HTR-8/SVneo (cell line): ENCODE measurements at places on chromosomes 2 and 18.

GRCh38 chr2:14018620-14019019 is 613.9 kb upstream of the LRATD1 start:
- no peak for DNase-seq

DNA sequence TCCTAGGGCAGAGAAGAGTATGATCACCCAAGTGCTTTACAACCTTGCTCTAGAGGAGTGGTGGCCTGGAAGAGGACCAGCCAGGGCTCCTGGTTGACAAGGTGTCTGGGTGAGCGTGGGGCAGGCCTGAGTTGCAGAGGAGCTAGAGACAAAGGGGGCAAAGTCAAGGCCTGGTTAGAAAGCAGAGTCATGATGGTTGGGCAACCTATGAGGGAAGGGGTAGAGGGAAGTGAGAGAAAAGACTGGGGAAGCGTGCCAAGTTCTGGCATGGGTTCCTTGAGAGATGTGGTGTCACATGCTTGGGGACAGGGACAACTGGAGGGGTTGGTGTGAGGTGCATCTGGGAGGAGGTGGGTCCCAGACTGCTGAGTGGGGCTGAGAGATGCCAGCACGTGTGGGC is 13.5 kb downstream of the ZFP36L2 start:
- DNase-seq: no peak

GRCh38 chr2:76895469-76895868 is 626.7 kb downstream of the LRRTM4 start:
- DNase-seq: no peak

DNA sequence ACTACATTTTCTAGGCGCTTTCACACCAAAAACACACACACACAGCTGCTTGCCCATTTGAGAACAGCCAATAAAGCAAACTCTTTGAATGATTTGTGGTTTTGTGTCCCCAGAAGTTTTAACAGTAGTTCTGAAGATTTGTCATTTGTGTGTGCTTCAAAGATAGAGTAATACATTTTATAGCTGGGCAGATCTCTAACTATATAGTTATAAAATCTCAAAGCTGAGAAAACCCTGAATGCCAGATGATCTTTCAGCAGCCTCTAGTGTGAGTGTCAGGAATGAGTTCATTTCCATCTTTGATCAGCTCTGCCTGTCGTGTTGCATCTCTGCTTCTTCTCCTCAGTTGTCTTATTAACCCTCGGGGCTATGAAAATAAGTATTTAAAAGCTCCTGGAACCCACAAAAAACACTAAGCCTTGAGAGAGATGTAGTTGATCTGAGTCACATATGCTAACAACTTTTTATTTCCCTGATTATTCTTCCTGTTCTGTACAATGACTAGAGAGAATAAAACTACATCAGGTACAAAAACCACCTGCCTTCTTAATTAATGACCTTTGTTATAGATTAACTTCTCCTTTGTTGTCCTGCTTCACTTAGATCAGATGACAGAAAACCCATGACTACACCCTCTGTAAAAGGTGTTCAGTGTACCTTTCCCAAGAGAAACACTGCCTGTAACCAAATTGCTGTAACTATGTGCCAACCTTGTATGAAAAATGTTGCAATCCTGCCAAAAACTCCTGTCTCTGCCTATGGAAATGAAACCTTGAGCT is 30.0 kb upstream of the SLC3A1 start:
- no peak for DNase-seq

DNA sequence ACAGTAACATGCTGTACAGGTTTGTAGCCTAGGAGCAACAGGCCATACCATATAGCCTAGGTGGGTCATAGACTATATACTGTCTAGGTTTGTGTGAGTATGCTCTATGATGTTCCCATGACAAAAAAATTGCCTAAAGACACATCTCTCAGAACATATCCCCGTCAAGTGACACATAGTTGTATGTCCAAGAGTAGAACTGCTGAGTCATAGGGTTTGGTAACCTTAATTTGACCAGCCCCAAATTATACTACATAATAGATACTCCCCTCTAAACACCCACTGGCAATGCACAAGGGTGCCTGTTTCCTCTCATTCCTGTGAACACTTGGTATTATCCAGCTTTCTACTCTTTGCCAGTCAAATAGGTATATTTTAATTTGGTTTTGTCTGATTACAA is 161.6 kb downstream of the LCLAT1 start:
- DNase-seq: no peak

DNA sequence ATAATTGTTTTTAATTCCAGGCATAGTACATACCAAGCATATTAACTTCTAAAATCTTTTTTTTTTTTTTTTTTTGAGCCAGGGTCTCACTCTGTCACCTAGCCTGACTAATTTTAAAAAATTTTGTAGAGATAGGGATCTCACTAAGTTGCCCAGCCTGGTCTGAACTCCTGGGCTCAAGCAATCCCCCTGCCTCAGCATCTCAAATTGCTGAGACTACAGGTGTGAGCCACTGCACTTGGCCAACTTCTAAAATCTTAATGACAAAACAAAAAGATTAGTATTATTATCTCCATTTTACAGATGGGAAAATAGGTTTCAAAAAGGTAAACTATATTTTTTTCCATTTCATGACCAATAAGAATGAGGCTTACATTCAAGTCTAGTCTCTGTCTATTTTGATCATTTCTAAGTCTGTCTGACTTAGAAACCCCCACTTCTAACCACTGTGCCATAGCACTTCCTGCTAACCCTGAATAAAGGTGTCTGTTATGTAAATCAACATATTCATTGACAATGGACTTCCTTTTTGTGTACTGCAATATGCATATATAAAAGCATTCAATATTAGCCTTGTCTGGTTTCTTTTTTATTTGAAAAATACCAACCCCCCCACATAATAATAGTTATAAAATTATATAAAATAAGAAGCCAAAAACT is 28.7 kb upstream of the ZEB2 start:
- DNase-seq: no peak

DNA sequence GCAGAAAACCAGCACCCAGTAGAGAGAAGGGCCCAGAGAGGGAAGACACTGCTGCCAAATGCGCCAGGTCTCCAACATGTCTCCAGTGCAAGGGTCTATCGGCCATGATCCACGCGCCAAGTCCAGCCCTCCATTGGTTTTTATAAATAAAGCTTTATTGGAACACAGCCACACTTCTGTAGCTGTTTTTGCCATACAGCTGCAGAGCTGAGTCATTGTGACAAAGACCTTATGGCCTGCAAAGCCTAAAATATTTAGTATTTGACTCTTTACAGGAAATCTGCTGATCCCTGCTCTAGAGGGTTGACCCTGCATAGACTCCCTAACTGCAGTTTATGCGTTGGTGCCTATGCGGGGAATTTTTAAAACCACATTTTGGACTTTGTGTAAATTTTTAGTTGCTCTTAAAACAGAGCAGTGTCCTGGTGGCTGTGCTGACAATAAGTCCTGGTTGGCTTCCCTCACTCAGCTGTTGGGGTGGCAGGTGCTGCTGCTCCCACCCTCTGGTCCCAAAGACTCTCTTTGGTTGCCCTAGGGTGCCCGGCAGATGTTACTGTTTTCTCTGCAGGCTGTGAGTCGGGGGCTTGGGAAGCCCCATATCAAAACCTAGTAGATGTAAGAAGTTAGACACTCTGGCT is 154.9 kb downstream of the CTIF start:
- DNase-seq: no peak

DNA sequence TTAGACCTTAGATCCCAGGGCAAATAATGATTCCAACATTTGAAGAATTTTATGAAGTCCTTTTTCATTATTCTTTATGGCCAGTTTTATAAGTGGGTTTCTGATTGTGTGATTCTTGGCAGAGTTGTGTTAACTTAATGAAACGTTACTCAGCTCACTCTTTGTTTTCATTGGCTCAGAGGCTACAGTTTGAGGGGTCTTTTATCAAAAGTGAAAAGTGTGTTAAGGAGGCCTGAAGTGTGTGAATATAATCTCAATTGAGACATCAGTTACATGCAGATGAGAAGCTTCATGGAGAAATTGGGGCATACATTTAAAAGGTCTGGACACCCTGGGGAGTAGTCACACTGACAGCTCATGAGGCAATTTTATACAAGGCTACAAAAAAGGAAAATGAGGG is 74.6 kb downstream of the ASXL3 start:
- DNase-seq: no peak

- DNase-seq: no peak
Measured at GRCh38 chr2:112891385-112891831, 19.6 kb upstream of the IL37 start.

DNA sequence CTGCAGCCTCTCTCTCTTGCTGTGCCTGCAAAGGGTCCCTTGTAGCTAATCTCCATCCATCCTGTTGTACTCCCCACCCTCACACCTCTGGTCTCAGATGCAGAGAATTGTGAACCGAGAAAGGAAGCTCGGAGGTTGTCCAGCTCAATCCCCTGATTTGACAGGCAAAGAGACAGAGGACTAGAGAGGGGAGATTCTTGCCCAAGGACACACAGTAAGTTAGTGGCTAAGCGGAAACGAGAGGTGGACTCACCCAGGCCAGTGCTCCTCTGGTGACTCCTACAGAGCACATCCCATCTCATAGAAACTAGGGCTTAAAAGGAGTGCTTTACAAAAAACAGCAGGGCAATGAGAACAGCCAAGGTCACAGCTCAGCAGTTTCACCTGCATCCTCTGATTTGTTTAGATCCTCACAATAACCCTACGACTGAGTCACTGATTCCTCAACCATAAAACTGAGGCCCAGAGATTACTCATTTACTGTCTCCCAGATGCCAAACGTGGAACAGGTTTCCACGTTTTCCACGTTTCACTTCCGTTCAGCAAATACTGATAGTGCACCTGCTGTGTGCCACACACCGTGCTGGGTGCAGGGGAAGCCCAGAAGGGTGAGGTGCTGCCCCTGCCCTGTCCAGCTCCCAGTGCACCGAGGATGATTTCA is 22.1 kb downstream of the EHD3 start:
- no peak for DNase-seq

GRCh38 chr2:239509373-239510143 is 108.7 kb upstream of the HDAC4 start:
- no peak for DNase-seq

DNA sequence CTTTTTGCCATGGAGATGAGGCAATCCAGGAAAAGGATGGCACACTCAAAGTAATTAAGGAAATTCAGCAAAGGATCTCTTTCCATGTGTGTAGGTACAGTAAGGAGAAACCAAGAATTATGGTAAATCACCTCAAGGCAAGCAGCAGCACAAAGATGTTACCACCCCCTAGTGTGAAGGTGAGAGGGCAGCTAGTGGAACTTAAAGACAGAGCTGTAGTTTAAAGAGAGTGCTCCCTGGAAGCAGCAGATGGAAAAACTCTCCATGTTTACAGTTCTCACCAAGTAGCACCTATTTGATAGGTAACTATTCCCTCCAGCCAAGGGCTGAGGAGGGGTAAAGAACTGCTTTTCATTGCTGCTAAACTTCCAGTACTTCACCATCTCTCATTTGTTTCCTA is 860.4 kb upstream of the CRIM1 start:
- peak; percentile 8 for DNase-seq

GRCh38 chr2:68907920-68908253 is 36.7 kb upstream of the BMP10 start:
- DNase-seq: no peak

DNA sequence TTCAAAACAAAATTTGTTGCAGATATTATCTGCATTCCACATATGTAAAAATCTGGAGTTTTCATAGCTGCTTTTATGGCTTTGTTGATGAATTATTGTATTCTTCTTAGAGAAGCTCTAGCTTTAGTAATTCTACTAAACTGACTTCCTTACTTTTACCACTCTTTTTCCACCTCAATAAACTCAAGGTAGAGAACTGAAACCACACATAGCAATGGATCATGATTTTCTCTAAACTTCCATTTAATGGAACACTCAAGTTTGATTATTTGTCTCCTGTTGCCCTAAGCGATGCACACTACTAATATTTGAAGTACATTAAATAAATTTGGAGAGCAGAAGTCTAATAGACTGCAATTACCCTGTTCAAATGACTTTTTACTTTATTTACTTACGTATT is 192.0 kb downstream of the NBAS start:
- DNase-seq: no peak

- DNase-seq: no peak
Measured at GRCh38 chr2:164605295-164605694, 16.0 kb downstream of the GRB14 start.

- no peak for DNase-seq
Measured at GRCh38 chr2:68465081-68465916, 1.8 kb downstream of the FBXO48 start.

- no peak for DNase-seq
Measured at GRCh38 chr2:206083602-206084438, 2.2 kb downstream of the INO80D start.

DNA sequence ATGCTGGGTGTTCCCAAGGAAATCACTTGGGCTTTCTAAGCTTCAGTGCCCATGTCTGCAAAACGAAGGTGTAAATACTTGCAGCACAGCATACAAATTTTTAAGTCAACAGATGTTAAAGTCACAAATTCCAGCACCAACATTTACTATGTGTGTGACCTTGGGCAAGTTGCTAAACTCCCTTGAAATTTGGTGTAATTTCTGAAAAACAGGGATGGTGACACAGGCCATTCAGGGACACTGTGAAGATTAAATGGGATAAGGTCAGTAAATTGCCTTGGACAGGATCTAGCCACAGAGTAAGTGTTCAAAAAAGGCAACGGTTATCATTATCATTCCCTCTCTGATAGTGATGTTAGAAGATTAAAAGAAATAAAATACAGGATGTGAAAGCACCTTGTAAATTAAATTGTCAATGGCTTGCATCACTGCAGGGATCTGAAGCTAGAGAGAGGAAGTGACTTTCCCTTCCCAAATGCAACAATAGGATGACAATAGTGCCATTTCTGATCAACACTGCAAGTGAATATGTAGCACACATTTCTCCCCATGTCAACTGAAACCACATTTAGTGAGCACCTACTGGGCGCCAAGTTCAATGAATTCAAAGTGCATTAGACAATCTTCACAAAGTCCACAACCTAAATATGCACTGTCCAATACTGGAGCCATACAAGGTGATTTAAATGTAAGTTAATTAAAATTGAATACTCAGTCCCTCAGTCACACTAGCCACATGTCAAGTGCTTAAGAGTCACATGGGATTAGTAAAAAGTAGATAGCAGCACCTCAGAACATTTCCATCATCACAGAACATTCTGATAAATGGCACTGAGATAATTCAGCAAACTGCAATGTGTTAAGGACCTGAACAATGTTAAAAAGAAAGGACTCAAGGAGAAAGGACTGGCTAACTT is 81.2 kb downstream of the STK39 start:
- no peak for DNase-seq

GRCh38 chr2:238997684-238998083 is 149.8 kb downstream of the TWIST2 start:
- DNase-seq: no peak

DNA sequence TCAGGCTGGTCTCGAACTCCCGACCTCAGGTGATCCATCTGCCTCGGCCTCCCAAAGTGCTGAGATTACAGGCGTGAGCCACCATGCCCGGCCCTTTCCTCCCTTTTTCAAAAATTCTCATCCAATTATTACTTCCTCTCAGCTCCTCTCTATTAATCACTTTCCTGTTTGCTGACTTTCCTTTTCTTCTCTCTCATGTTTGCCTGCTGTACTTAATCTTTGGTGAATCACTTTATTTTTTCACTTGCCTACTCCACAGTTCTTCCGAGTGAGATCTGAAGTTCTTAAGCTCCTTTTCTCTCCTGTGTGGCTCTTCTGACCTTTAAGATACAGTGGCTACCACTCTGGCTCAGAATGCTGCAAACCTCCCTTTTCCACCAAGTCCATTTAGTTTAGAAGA is 126.3 kb upstream of the SERTAD2 start:
- DNase-seq: no peak

GRCh38 chr2:15275346-15275745 is 285.8 kb downstream of the NBAS start:
- no peak for DNase-seq

GRCh38 chr18:72541871-72542332 is 2.2 kb downstream of the CBLN2 start:
- DNase-seq: no peak
